ENCODE measurements at places on chromosomes 6 and 20. TPM values are rescaled to one million over a fixed set of nuclear protein-coding genes. Genes with fewer than 3 reads are reported as not detected.

- no peak overlapping the region for H3K4me3 ChIP-seq
- no peaks in the 10 kb centered on the region for H3K4me1 ChIP-seq
- peaks cover 13% of the 10 kb centered on the region for H3K27me3 ChIP-seq
- H3K27ac ChIP-seq = no peak overlapping the region
Observed at GRCh38 chr6:154532426-154532825, 21.9 kb upstream of the CNKSR3 start.

- H3K27me3 ChIP-seq = no peaks in the 10 kb centered on the region
- H3K36me3 ChIP-seq = no peaks in the 10 kb centered on the region
- no peaks in the 10 kb centered on the region for H3K4me1 ChIP-seq
- no peak overlapping the region for H3K4me3 ChIP-seq
- no peak for DNase-seq
Observed at GRCh38 chr6:147117011-147117410, 87.2 kb upstream of the STXBP5 start.

DNA sequence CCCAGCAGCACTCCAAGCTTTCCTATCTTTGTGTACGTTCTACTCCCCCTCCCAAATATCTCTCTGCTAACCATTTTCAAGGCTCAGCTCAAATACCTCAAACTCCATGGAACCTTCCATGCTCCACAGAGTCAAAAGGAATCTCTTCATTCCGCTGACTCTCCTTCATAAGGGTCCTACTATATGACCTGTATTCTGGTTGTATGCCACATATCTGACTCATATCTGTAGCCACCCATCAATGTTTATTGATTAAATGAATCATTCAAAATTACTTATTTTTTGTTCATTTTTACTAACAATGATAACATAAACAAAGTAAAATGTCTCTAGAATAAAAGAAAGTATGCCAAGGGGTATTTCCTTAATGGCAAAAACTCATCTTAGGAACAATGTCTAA, 123.2 kb downstream of the ARHGAP18 start:
- no peak overlapping the region for H3K27ac ChIP-seq
- H3K4me1 ChIP-seq = no peaks in the 10 kb centered on the region
- no peak for DNase-seq
- no peaks in the 10 kb centered on the region for H3K27me3 ChIP-seq
- no peak overlapping the region for H3K4me3 ChIP-seq
- H3K36me3 ChIP-seq = peaks cover 30% of the 10 kb centered on the region

DNA sequence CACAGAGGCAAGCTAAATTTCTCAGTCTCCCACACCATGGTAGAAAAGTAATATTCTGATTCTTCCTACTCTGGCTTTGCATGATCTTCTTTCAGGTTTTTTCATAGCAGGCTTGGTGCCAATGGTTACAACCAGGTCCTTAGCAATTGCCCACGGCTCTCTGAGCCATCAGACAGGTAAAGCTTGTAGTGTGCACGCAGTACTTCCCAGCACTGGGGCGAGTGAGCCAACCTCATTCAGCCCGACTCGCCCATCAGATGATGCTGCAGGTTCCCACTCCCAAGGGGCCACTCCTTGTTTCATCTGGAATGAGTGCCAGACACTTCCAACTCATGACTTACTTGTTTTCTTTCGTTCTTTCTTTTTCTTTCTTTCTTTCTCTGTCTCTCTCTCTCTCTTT, 78.3 kb downstream of the PERP start:
- peaks cover 18% of the 10 kb centered on the region for H3K4me1 ChIP-seq
- no peak for DNase-seq
- no peak overlapping the region for H3K4me3 ChIP-seq
- no peak overlapping the region for H3K27ac ChIP-seq
- H3K27me3 ChIP-seq = no peaks in the 10 kb centered on the region
- no peaks in the 10 kb centered on the region for H3K36me3 ChIP-seq

DNA sequence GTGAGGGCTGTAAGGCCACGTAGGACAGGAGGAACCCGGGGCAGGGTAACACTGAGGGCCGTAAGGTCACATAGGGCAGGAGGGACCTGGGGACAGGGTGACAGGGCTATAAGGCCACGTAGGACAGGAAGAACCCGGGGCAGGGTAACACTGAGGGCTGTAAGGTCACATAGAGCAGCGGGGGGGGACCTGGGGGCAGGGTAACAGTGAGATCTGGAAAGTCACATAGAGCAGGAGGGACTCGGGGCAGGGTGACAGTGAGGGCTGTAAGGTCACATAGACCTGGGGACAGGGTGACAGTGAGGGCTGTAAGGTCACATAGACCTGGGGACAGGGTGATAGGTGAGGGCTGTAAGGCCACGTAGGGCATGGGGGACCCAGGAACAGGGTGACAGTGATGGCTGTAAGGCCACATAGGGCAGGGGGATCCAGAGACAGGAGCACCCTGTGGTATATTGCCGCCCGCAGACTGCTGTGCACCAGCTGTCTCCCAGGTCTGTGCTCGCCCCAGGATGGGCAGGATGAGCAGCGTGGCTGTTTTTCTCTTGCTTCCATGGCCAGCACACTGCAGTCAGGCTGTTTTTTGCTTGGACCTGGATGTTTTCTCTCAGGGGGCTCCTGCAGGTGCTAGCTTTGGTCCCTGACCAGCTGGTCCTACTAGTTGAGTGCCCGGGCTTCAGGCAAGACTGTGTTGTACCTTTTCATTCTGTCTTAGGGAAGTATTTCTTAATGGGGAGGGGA, 55.7 kb downstream of the SYTL3 start:
- H3K27me3 ChIP-seq = no peaks in the 10 kb centered on the region
- peaks cover 55% of the 10 kb centered on the region for H3K4me1 ChIP-seq
- no peak for DNase-seq
- H3K27ac ChIP-seq = peak overlapping the region; percentile 26
- no peak overlapping the region for H3K4me3 ChIP-seq

- no peaks in the 10 kb centered on the region for H3K27me3 ChIP-seq
- no peaks in the 10 kb centered on the region for H3K36me3 ChIP-seq
- DNase-seq = no peak
- no peak overlapping the region for H3K4me3 ChIP-seq
- H3K27ac ChIP-seq = no peak overlapping the region
Observed at GRCh38 chr6:99432877-99433276, 7.8 kb upstream of the PNISR start.

DNA sequence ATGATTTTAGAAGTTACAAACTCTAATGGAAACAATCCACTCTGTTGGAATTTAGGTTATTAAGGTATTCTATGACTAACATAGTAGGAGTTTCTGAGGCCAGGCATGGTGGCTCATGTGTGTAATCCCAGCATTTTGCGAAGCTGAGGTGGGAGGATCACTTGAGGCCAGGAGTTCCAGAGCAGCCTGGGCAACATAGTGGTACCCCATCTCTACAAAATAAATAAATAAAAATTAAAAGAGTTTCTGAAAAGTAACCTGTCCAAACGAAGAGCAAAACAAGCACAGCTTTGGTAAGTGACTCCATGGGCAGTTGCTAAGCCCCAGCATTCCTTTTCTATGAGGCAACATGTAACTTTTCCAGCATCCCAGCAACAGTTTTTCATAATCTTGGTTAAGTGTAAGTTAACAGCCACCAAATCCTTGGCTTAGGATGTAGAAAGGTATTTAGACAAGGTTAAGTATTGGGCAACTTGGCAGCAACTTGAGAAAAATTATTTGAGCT, 86.3 kb downstream of the SOX4 start:
- no peak for DNase-seq
- peaks cover 16% of the 10 kb centered on the region for H3K4me1 ChIP-seq
- no peaks in the 10 kb centered on the region for H3K27me3 ChIP-seq
- H3K36me3 ChIP-seq = no peaks in the 10 kb centered on the region
- H3K27ac ChIP-seq = no peak overlapping the region

- H3K4me3 ChIP-seq = no peak overlapping the region
- H3K27ac ChIP-seq = no peak overlapping the region
- H3K4me1 ChIP-seq = no peaks in the 10 kb centered on the region
- no peaks in the 10 kb centered on the region for H3K36me3 ChIP-seq
- H3K27me3 ChIP-seq = peaks cover 32% of the 10 kb centered on the region
- DNase-seq = no peak
Observed at GRCh38 chr6:50724381-50725124, 11.2 kb downstream of the TFAP2D start.

DNA sequence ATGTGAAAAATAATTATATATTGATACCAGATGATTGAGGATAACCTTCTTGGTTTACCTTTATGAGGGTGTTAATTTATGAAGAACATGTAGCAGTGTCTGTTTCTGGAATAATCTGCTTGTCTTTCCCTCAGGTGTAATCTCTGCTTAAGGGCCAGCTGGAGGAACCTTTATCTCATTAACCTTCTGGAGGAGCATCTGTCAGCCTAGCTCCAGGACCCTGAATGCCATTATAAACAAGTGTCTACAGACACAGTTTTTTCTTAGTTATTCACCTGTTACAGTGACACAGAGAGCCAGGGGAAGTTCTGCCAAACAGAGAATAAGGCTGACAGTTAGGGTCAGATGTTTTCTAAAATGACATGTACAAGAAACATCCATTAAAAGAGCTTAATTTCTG, at the start of gene IMPG1:
Gene IMPG1, minus strand, starts transcription at position 101 of the 400 bp plus-strand sequence. CDS start 174 bp downstream, outside the sequence.
- H3K4me1 ChIP-seq = no peaks in the 10 kb centered on the region
- DNase-seq = no peak
- H3K36me3 ChIP-seq = no peaks in the 10 kb centered on the region
- H3K27ac ChIP-seq = no peak within 1 kb of the TSS
- peaks cover 6% of the 10 kb centered on the region for H3K27me3 ChIP-seq

DNA sequence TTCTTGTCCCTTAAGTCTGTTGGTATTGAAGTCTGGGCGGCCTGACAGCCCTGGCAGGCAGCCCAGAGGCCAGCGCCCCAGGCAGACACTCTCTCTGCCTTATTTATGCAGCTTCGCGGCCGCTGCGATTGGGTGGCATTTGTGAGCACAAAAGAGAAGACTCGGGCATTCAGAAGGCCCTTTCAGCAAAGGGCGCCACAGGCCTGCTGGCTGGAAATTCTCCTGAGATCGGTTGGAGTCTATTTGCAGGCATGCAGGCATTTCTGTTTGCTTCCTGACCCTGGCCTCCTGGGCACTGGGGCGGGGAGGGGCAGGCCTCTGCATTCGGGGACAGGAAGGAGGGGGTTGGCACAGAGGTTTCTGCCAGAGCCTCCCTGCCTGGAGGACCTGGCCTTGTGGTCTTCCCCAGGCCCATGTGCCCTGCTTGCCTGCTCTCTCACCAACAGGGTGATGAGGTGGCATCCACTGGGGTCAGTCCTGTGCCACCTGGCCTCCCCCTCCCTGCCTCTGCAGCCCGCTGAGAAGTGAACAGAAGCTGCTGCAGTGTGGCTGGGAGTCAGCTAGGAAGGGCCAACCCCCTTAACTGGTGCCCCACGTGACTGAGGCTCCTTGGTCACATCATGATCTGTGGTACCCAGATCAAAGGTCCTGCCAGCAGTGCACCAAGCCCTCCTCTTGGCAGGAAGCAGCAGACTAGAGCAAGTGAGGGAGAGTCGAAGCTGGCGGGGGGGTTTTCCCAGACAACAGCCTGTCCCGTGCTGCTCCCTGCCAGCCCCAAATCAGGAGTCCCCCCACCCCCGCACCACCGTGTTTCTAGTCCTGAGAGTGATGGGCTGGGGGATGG, 16.6 kb upstream of the CCDC167 start:
- H3K4me3 ChIP-seq = peak overlapping the region; percentile 1
- H3K36me3 ChIP-seq = no peaks in the 10 kb centered on the region
- peaks cover 6% of the 10 kb centered on the region for H3K4me1 ChIP-seq

GRCh38 chr6:654136-654535, 2.8 kb downstream of the HUS1B start:
- H3K4me1 ChIP-seq = no peaks in the 10 kb centered on the region
- H3K27ac ChIP-seq = no peak overlapping the region
- no peak overlapping the region for H3K4me3 ChIP-seq
- no peak for DNase-seq

GRCh38 chr6:137094411-137095008, 49.7 kb upstream of the IL20RA start:
- no peaks in the 10 kb centered on the region for H3K4me1 ChIP-seq
- no peaks in the 10 kb centered on the region for H3K27me3 ChIP-seq
- no peak overlapping the region for H3K4me3 ChIP-seq
- H3K27ac ChIP-seq = no peak overlapping the region
- DNase-seq = peak; percentile 44

The SGK2 gene
- 45.6 TPM for total RNA-seq

The CGA gene
- total RNA-seq = not detected

The SLC35F1 gene
- not detected for total RNA-seq

The ATP6V1G2 gene
- 1.5 TPM for total RNA-seq

The CD40 gene
- total RNA-seq = 13.3 TPM

The RFX6 gene
- total RNA-seq = not detected

Measured in Calu3 (cell line).